ENCODE measurements at places on chromosomes 5 and 9.

GRCh38 chr5:148815578-148815977, 10.8 kb upstream of the ADRB2 start:
- no peak for DNase-seq

DNA sequence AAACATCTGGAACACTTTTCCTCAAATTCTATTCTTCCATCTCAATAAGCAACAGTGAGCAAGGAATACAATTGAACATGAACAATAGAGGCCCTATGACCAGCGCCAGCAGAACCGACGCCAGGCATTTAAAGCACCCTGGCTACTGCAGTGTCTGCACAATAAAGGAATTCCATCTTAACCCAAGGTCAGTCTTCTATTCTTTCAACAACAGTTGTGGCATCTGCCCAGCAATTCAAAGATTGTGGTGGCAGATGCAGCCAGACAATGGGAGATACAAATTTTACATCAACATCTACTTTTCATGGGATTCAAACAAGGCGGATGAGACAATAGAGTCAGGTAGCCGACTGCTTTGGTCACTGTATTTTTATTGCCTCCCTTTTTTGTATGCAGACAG, 65.9 kb downstream of the ELL2 start:
- DNase-seq = no peak

DNA sequence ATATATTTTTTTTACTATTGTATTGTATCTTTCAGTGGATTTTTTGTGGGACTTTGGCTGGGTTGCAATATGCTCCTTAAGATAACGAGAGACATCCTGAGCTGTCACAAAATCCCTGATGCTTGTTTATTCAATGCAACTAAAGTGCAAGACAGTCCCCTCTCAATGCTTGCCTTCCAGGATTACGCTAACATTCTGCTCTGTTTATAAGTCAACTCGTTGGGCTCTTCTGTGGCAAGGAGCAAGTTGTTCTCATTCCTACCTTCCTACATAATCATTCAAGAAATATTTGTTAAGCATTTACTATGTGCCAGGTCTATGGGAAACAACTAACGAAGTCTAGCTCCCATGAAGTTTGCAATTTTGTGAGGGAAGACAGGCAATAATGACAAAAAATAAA, 40.4 kb downstream of the JAKMIP2 start:
- no peak for DNase-seq

- DNase-seq = no peak
These were observed 11.9 kb downstream of the NKD2 start for GRCh38 chr5:1020452-1020961.

GRCh38 chr5:139669662-139670368, 21.7 kb downstream of the CXXC5 start:
- DNase-seq = no peak

GRCh38 chr5:171906066-171906570, 100.3 kb downstream of the FBXW11 start:
- no peak for DNase-seq

DNA sequence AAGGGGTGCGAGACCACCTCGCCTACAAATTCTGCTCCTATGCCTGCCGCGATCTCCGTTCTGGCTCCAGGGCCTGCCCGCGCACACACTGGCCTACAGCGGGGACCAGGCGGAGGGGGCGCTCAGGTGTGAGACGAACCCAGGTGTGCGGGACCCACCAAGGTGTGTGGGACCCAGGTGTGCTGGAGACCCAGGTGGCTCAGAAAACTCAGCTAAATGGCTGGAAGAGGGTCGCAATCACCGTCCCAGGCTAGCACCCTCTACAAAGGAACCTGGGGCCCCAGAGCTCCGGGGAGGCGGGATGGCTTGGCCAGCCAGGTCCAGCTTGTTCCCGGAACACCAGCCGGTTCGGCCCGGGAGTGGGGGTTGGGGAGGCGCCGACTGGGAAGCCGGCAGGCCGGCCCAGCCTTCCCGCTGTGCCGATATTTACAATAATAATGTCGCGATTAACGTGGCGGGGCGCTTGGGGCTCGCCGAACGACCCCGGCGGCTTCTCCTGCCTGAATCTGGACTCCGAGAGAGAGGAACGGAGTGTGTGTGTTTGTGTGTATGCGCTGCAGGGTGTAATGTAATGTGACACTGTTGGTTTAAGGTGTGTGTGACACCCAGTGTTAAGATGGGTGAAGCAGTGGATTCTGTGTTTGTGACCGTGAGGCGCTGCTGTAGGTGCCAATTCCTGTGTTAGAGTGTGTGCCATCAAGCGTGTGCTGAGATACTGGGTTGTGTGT, 1.4 kb downstream of the PCDH1 start:
- DNase-seq = no peak

DNA sequence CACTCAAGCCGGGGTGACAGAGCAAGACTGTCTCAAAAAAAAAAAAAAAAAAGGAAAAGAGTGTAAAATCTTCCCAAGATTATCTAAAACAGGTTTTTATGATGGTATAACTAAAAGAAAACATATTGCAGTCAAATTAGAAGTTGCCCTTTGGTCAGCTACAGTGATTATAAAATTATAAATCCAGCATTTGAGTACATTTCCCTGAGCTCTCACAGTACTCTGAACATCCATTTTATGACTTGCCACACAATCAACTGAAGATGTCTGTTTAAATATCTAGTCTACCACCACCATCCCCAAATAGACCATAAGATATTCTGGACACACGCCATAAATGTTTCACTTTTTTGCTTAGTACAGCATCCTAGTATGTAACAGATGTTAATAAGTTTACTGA, 77.0 kb downstream of the CSF2 start:
- no peak for DNase-seq

DNA sequence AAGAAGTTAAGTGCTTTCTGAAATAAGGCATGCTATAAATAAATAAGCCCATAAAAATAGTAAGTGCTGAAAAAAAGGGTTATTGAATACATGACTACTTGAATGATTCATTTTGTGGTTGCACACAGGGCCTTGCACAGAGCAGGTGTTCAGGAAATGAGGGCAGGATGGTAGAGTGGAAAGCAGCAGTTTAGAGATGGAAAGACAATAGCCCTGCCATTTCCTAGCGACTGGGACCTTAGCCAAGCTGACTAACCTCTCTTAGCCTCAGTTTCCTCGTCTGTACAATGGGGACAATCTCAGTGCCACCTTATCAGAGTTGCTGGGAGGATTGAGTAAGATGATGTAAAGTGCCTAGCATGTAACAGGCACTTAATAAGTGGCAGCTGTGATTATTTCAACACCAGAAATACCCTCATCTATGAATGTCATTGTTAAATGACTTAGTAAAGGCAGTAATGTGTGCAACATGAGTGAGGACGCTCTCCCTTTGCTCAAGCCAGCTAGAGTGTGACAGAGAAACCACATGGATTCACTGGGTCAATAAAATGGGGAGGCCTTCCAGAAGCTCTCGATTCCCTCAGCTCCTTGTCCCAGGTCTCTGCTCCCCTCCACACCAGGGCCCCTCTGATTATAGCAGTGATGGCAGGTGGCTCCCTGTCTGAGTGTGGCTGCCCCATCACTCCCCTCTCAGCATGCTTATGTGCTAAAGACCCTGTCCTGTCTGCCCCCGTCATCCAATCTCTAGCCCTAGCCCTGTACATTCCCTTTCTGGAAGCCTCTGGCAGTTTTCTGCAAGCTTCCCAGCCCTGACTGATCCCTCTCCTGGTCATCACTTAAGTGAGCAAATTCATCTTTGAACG, 16.0 kb upstream of the PHF19 start:
- peak; percentile 72 for DNase-seq

DNA sequence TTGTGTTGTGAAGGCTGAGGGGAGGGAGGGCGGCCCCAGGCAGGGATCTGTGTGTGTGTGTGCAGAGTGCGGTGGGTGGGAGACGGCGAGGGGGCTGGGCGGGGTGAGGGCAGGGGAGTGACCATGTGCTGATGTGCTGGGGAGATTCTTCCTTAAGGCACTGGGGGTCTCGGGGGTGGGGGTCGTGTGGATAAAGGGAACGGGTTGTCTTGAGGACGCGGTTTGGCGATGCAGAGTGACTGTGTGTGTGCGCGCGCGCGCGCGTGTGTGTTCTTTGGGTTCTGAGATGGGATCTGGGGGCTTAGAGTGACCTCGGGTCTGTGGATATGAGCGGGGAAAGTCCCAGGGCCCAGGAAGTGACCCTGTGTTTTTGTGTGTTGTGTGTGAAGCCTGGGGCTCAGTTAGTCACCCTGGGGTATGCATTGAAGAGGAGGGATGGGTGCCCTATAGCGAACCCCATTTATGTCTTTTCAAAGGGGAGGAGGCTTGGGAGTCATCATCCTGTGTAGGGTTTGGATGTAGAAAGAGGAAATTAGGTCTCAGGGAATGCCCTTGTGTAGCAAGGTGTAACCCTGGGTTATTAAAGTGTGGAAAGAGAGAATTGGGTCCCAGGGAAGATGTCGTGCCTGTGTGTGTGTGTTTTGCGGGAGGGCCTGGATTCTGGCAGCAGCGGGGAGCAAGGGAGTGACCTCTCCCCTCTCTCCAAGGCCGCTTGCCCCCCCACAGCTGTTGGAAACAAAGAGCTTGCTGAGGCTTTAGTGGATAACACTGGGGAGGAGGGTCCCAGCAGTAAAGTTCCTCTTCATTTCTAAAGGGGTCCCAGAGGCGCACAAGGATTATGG, 1.4 kb downstream of the TMEFF1 start:
- no peak for DNase-seq

- no peak for DNase-seq
These were observed 22.6 kb downstream of the STXBP1 start for GRCh38 chr9:127634698-127635097.

- peak; percentile 1 for DNase-seq
These were observed 527.8 kb downstream of the KCTD16 start for GRCh38 chr5:144698484-144698883.

DNA sequence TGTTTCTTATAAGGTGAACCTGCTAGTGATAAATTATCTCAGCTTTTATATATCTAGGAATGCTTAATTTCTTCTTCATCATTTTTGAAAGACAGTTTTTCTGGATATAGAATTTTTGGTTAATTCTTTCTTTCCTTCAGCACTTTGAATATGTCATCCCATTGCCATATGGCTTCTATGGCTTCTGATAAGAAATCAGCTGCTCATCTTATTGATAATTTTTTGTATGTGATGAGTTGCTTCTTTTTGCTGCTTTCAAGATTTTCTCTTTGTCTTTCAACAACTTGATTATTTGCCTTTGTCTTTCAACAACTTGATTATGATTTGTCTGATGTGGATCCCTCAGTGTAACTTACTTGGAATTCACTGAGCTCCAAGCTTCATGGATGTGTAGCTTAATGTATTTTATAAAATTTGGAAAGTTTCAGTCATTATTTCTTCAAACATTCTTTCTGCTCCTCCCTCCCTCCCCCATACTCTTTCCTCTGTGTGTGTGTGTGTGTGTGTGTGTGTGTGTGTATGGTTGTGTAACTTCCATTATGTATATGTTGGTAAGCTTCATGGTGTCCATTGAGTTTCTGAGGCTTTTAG, 243.9 kb downstream of the TLE1 start:
- no peak for DNase-seq

DNA sequence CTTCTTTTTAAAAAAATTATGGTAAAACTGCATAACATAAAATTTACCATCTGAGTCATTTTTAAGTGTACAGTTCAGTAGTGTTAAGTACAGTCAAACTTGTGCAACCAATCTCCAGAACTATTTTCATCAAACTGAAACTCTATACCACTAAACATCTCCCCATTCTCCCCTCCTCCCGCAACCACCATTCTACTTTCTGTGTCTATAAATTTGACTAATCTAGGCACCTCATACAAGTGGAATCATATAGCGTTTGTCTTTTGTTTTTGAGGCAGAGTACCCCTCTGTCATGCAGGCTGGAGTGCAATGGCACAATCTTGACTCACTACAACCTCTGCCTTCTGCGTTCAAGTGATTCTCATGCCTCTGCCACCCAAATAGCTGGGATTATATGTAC, 24.0 kb upstream of the EBF1 start:
- no peak for DNase-seq

- DNase-seq = no peak
These were observed 399.8 kb downstream of the OSTF1 start for GRCh38 chr9:75487856-75488718.

DNA sequence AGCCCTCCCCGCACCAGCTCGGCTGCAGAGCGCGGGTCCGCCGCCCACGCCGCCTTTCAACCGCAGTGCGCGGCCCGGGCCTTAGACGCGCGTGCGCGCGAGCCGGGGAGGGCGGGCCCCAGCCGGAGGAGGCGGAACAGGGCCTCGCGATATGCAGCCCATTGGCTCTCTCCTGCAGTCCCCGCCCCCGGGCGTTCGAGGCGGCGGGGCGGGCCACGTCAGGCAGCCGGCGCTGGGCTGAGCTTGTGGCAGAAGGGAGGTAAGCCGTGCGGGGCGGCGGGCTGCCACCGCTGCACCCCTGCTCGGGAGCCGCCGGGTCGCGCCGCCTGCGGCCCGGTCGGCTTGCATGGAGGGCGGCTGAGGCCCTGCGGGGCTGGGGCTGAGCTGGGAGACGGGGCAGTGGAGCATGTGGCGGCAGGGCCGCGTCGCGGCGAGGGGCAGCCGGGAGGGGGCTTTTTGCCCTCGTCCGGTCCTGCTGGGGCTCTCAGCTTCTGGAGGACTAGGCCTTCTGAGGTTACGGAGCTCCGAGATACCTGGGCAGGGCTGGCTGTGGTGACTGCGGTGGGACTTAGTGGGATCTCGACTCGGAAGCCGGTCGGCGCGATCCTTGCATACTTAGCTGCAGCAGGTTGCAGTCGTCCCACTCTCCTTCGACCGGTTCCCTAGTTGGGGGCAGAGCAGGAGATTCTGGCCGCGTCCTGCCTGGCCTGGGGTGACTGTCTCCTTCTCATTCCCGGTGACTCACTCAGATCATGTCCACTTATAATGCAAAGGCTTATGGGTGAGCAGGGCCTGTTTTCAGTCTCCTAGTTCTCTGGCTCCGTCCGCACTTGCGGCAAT, at the start of gene FOCAD:
Gene FOCAD (plus strand): TSS at position 225 of the 840 bp plus-strand sequence. CDS start 31,095 bp downstream, outside the sequence.
- DNase-seq = peak; percentile 95

- no peak for DNase-seq
These were observed 22.1 kb upstream of the LPCAT1 start for GRCh38 chr5:1545805-1546355.

All from choroid plexus epithelial cell (primary cell).